ENCODE measurements at places on chromosomes 4 and X.

GRCh38 chr4:93648258-93648657 is 180.3 kb upstream of the ATOH1 start:
- DNase-seq: no peak

DNA sequence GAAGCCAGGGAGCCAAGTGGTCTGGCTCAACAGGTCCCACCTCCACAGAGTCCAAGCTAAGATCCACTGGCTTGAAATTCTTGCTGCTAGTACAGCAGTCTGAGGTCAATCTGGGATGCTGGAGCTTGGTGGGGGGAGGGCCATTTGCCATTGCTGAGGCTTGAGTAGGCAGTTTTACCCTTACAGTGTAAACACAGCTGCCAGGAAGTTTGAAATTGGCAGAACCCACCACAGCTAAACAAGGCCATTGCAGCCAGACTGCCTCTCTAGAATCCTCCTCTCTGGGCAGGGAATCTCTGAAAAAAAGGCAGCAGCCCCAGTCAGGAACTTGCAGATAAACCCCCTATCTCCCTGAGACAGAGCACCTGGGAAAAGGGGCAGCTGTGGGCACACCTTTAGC is 84.9 kb downstream of the EDA2R start:
- no peak for DNase-seq

DNA sequence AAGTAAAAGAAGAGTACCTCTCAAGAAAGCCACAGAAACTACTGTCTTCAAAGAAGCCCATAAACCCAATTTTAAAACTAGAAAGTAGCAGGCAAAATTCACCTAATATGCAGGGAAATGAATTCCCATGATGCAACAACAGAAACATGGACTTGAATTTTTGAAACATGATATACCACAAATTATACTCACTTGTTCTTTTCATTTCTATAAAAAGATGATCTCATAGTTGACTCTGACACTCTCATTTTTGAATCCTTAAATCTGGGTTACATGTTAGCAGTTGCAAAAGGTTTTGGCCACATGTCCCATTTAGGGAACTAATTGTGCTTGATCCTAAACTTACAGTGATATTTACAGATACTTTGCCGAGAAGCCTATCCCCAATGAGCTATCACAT is 1130.8 kb downstream of the FAT4 start:
- DNase-seq: no peak

DNA sequence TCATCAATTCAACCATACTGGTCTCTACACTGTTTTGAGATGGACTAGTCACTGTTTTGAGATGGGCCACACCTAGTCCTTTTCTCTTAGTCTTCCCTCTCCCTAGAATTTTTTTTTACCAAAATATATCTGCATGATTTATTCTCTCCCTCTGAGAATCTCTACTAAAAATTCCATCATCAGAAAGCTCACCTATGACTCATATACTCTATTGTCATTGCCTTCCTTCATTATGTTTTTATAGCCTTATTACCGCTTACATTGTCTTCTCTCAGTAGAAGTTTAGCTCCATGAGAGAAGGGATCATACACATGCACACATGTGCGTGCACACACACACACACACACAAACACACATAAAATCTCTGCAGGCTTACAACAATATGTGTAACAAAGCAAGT is 303.6 kb downstream of the PCDH10 start:
- no peak for DNase-seq

DNA sequence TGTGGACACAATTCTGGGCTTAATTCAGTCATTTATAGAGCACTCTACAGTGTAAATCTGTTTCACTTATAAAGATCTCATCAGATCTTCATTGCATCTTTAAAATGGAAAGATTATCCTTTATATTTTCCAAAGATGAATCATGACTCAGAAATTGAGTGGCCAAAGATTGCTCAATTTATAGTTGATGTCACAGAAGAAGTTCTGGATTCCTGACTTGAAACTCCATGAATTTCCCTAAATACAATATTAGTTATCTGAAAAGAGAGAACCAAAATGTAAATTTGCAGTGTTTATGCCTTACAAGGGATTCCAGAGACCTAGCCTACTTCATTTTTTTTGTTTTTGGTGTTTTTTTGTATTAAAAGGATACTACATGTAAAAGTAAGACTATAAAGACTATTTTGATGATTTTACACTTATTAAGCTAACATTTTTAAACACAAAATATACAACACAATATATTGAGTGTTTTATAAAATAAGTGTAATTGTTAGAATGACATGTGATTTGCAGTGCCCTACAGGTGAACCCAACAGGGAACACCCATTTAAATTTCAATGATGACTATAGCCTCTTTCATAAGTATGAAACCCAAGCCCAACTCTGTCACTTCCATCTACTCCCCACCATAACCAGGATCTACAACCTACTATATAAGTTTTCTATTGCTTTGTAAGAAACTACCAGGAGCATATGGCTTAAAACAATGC is 183.5 kb downstream of the PCDH7 start:
- no peak for DNase-seq

GRCh38 chr4:151147000-151147399 is 47.6 kb downstream of the RPS3A start:
- no peak for DNase-seq
